Thoracic aorta (tissue), 2 donors: ENCODE measurements at places on chromosomes 5 and 9. TPM values are rescaled to one million over a fixed set of nuclear protein-coding genes. Genes with fewer than 3 reads are reported as not detected.

Gene PCDHGC5
- total RNA-seq = 6.9 TPM

Gene KCNIP1
- not detected for total RNA-seq

Gene ANKRD18A
- total RNA-seq = not detected

Gene ADRA1B
- total RNA-seq = 53.3 TPM

Gene RNF208
- total RNA-seq = 3.7 TPM

Gene NCS1
- 50.8 TPM for total RNA-seq

Gene F2RL1
- total RNA-seq = 8.3 TPM

Gene NR5A1
- not detected for total RNA-seq

Gene ANKRD20A1
- 1.4 TPM for total RNA-seq

Gene SGCD
- total RNA-seq = 20.4 TPM

Gene UGT3A2
- total RNA-seq = not detected

Gene TAS2R1
- total RNA-seq = not detected

Gene PFN3
- total RNA-seq = not detected

Gene MYOZ3
- 2.8 TPM for total RNA-seq

Gene CKS2
- 4.7 TPM for total RNA-seq

Gene PCDHB9
- total RNA-seq = 4.2 TPM

Gene GGTA1
- total RNA-seq = 55.1 TPM

Gene PCDHA12
- total RNA-seq = 0.21 TPM

Gene CYSRT1
- total RNA-seq = not detected

Gene IFNK
- not detected for total RNA-seq

Gene MAP1B
- total RNA-seq = 616 TPM

Gene PLAA
- total RNA-seq = 33.2 TPM

Gene LCN1
- total RNA-seq = not detected

Gene RNF183
- total RNA-seq = not detected

Gene SCGB3A2
- total RNA-seq = not detected

Gene PCDHB15
- 10.7 TPM for total RNA-seq

Gene SIT1
- 0.68 TPM for total RNA-seq

Gene NXNL2
- total RNA-seq = not detected

Gene XPA
- total RNA-seq = 15.0 TPM

Gene PLEKHG4B
- under 0.01 TPM for total RNA-seq

Gene HNRNPA0
- total RNA-seq = 9.3 TPM

Gene MARCOL
- total RNA-seq = not detected

Gene ACOT12
- total RNA-seq = 2.3 TPM

Gene SPINK5
- not detected for total RNA-seq

Gene GNA14
- total RNA-seq = 8.4 TPM

Gene HRH2
- 8.8 TPM for total RNA-seq

Gene STRBP
- total RNA-seq = 3.3 TPM

Gene PCDHAC1
- total RNA-seq = 1.2 TPM

Gene FCN2
- not detected for total RNA-seq

Gene KIF24
- total RNA-seq = 0.56 TPM

Gene HRCT1
- 23.6 TPM for total RNA-seq

Gene CCDC112
- 11.1 TPM for total RNA-seq

Gene CWC27
- total RNA-seq = 24.8 TPM

Gene CFAP157
- total RNA-seq = 0.28 TPM

Gene GADD45G
- total RNA-seq = 19.3 TPM

Gene POU5F2
- 4.6 TPM for total RNA-seq

Gene IFNA8
- total RNA-seq = not detected

Gene AJM1
- 7.3 TPM for total RNA-seq

Gene SOX30
- not detected for total RNA-seq

Gene ECSCR
- total RNA-seq = 35.6 TPM

Gene CDH6
- 3.2 TPM for total RNA-seq
